ENCODE measurements at places on chromosomes 6 and 20.
A peak's percentile ranks its signal among the peaks of the same experiment; 100 is the strongest.

DNA sequence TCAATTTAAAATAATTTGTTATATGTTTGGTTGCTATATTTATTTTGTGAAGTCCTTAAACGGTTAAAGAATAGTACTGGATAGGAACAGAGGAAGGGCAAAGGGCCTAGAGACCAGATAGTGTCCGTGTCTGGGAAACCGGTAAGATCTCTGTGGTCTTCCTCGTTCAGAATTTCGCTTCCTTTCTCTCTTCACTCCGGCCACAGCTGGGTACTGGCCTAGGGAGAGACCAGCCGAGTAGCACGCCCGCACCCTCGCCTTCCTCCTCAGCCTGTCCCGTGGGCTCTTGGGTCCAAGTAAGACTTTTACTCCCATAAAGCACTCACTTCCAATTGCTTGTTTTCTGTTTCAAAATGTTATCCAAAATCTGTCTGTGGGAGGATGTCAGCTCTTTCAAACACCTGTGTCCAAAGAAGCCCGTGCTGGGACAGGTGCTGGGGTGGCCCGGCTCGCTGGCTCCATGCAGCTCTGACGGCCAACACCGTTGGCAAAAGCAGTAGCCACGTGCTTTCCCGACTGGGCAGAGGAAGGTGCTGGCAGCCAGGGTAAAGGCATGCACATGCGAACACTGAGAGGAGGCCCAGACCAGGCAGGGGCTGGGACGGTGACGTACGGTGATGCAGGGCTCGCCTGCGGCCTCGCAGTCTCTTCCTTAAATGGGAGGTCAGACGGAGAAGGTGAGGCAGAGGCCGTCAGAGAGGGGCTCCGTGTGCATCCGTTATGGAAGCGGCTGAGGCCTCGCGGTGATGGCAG is 112.2 kb downstream of the IRF4 start:
- DNase-seq = no peak

DNA sequence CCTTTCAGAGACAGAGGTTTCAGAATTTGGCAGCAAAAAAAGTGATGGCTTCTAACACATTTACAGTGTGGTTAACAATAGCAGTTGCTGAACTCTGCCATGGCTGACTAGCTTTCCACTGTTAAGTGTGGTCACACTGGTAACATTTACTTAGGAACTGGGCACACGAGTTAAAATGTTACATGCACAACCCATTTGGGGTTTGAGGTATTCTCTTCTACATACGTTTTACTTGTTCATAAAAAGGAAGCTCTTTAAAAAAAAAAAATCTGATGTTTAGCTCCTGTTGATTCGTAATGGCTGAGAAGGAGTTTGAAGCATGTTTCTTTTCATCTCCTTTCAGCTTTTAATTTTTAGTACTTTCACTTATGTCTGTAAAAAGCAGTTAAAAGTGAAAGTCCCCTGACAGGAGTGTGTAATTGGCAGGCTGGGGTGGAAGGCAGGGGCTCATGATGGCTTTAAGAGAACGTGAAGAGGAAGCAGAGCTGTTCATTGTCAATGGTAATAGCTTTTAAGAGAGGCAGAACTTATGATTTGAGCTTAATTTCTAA is 245.9 kb downstream of the FARS2 start:
- peak; percentile 13 for DNase-seq

DNA sequence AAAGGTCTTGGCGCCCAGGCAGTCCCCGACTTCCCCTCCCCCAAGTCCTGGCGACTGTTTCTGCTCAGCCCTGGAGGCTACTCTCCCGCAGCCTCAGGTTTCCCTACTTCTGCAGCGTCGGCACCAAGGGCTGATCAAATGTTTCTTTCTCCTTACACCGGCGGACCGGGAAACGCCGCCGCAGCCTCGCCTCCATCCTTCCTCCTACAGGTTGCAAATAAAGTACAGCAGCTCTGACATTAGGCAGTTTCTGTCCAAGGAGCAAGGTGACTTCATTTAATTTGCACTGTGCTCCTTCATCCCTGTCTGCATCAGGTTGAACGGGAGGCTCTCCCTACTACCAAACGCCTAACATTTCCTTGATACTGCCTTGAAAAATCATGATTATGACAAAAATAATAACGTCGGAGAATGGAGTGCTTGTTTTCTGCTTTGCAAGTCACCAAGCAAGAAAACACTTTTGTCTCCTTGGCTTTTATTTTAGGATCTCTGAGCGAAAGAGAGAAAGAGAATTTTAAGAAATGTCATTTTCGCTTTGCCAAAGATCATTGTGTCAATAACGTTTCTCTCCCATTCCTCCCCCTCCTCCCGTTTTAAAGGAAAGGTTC is 1.0 kb downstream of the CLIC5 start:
- peak; percentile 15 for DNase-seq

DNA sequence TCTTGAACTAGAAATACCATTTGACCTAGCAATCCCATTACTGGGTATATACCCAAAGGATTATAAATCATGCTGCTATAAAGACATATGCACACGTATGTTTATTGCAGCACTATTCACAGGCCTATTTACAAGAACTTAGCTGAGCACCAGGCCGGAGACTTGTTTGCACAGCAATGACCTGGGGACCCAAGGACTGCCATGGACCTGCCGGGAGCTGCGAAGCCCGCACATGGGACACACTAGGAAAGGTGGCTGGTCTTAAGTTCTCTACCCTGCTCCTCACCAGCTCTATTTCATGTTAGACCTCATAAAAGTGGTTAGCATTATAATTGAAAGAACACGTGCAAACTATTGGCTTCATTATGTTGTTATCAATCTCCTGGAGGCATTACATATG is 70.4 kb upstream of the CST7 start:
- no peak for DNase-seq

- no peak for DNase-seq
These were observed 2.4 kb upstream of the PKHD1 start for GRCh38 chr6:52089758-52090348.

DNA sequence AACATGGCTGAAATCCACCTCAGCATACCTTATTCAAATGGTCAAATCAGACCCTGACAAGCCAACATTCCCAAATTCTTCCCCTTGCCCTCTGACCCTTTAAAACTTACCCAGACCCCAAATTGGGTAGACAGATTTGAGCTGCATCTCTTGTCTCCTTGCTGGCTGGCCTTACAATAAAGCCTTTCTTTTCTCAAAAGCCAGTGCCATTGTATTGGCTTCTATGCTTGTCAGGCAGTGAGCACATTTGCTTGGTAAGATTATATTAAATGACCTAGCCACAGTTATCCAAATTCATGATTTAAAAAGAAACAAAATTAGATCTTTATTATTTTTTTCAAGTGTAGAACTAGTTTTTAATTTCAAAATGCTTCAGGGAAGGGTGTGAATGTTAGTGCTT is 67.8 kb upstream of the FAM83B start:
- DNase-seq = no peak

DNA sequence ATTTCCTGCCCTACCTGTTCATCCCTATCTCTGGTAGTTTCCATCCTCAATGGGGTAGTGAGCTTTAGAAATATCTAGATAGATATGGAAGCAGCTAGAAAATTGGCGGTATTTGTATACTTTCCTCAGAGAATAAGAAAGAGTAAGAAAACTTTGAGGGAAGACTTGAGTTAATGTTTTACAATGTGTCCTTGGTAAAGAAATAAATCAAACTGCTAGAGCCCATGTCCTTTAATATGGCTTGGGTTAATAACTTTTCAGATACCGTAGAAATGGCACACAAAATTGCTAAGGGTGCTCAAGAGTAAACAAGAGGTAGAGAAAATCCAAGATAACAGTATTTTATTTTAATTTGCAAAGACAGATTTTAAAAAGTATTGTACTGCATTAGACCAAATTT is 28.1 kb upstream of the PGK2 start:
- DNase-seq = no peak

DNA sequence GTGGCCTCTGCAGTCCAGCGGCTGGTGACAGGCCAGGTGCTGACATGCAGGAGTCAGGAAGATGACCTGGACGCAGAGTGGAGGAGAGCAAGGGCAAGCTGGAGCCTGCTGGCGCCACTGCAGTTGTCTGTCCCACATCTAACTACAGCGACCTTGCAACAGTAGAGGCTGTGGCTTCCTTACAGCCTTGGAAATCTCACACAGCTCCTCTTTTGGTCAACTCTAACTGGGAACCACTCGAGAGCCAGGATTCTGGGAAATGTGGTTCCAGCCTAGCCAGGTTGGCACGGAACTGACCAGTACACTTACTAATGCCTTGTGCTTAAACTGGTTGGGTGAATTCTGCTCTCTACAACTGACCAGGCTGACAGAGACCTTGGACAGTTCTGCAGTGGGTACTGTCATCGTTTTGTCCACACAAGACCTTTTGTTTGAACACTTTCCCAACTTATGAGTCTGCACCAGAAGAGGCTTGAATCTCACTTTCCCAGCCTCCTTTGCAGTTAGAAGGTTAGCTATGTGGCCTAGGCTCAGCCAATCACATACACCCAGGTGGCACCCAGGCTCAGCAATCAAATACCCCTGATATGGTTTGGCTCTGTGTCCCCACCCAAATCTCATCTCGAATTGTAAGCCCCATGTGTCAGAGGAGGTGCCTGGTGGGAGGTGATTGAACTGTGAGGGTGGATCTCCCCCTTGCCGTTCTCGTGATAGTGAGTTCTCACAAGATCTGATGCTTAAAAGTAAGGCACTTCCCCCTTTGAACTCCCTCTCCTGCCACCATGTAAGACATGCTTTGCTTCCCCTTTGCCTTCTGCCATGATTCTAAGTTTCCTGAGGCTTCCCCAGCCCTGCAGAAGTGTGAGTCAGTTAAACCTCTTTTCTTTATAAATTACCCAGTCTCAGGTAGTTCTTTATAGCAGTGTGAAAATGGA is 153.5 kb downstream of the ZMYND8 start:
- no peak for DNase-seq

- DNase-seq = no peak
These were observed 69.7 kb downstream of the EFHC1 start for GRCh38 chr6:52489881-52490280.

DNA sequence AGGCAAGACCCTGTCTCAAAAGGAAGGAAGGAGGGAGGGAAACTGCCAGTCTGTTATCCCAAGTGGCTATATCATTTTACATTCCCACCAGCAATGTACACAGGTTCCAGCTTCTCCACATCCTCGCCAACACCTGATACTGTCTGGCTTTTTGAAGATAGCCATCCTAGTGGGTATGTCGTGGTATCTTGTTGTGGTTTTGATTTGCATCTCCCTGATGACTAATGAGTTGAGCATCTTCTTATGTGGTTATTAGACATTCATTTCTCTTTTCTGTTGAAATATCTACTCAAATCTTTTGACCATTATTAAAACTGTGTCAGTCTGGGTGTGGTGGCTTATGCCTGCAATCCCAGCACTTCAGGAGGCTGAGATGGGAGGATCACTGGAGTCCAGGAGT is 47.9 kb upstream of the ARID1B start:
- DNase-seq = no peak

DNA sequence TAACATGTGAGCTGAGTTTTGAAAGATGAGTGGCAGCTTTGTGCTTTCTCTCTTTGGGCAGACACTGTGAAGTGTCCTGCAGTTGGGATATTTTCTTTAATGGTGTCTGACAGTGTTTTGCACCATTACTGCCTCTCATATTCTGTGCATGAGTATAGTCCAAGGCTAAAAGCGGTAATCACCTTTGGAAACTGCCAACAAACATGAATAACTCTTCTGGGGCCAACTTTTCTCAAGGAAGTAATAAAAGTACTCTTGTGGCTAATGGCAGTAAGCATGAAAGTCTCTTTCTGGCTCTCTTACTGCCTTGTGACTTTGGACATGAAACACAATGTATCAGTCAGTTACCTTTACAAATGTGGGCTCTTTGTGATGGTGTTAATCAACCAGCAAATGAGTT is 91.7 kb upstream of the SOX4 start:
- no peak for DNase-seq

DNA sequence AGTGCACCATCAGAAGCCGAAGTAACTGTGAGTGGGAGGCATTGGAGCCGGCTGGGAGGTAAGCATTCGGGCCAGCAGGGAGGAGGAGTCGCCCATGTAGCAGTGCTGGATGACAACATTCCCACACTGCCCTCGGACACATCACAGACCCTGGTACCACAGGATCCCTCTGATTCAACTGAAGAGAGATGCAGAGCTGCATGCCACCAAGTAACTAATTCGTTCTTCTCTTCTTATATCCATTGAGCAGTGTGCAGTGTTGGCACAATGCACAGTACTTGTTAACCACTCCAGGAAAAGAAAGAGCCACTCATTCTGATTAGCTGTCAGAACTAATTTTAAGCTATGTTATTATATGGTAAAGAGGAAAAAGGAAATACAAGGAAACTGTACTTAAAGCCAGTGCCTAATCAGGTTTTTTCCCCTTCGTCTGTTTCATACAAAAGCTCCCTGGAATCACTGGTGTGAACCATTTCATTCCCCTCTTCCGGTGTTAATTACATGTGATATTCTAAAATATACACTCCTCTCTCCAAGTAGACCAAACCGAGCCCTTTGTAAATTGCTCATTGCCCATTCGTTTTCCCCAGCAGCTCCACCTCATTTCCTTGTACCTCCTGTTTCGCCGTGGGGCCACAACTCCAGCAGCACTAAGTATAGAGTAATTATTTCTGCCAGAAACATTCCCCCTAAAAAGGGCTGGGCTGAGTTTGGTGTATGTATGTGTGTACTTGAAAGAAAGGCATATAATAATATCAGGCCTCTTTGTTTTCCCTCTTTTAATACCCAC is 32.4 kb upstream of the ADTRP start:
- no peak for DNase-seq

DNA sequence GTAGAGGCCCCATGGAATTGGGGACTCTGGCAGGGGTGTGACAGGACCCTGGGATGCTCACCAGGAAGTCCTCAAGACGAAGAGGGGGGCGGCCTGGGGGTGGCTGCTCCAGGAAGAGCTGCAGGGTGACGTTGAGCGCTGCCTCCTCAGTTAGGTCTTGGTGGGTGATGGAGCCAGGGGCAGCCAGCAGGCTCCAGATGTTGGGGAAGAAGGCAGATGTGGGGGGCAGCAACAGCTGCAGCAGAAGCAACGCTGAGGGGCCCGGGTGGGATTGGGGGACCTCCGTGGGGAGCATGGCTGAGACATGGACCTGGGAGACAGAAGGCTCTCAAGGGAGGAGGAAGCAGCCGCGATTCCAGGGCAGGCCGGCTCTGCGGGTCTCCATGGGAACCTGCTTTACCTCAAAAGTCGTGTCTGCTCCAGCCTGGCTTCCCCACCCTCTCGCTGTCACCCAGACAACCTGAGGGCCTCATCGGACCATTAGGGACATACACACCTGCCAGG is 591 bp downstream of the VWA7 start:
- DNase-seq = no peak

DNA sequence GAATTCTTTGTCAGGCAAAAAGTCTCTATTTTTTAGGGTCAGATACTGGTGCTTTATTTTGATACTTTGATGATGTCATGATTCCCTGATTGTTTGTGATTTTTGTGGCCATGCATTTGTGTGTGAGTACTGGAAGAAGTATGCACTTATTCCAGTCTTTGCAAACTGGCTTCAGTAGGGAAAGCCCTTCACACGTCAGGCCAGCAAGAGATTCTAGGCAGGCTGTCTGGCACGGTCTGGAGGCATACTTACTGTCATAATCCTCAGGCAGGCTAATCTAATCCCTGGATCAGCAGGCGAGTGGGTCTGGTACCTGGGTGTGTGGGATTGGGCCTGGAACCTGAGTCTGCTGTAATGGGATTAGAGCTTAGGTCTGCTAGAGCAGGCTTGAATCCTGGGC is 391.8 kb upstream of the MMS22L start:
- DNase-seq = no peak

Data from CD4-positive, alpha-beta T cell treated with Interleukin-2 at 100 ng/mL for 4 hours (primary cell).